GM23248 (cell line): ENCODE measurements at places on chromosomes 5 and 9.

- peak; percentile 30 for DNase-seq
Observed at GRCh38 chr5:90558344-90559192, at the start of gene ADGRV1. Gene ADGRV1 (plus strand): TSS chr5:90558797. CDS start chr5:90558896, 99 bp downstream.

- no peak for DNase-seq
Observed at GRCh38 chr9:137711678-137712105, 92.9 kb downstream of the EHMT1 start.

GRCh38 chr5:651296-652022, 39.3 kb downstream of the CEP72 start:
- DNase-seq = no peak

GRCh38 chr5:172370648-172371545, 83.4 kb downstream of the SH3PXD2B start:
- peak; percentile 58 for DNase-seq

DNA sequence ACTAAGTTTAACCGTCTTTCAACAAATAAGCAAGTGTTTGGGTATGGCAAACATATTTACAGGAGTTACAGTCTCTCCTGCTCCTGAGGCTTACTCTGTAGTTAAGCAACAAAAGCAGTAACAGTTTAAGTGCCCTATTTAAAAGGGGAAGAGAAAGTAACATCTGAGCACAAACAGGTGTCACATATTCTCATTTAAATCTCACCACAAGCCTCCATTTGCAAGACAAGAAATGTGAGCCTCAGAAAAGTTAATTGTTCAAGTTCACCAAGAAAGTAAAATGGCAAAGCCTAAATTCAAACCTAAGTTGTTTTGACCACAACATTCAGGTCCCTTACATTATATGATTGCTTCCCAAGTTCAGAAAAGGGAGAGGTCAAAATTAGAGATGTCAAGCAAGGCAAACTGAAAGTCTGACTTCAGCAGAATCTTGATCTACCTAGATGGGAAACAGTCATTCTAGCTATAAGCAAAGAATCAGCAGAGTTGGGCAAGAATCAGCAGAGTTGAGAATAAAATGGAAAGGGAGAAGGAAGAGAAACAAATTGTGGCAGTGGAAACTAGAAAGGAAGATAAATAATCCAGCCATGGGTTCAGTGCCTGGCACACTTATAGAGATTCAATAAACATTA, 93.4 kb downstream of the STRBP start:
- DNase-seq = no peak

DNA sequence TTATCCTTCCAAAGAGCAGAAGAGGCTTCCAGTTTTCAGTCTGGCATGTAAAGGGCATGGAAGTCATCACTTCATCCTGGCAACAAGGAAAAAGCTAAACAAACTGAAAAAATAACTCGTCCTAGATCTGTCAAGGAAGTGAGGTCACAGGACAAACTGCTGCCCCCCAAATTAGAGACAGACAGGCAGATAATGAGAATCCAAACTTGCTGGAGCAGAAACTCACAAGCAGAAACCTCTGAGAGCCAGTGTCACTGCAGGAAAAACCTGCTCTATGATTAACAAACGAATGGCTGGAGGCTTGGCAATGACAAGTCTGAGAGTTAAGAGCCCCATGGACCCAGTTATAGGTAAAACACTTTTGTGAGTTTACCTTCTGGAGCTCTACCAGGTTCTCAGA, 18.9 kb upstream of the MLANA start:
- no peak for DNase-seq

- DNase-seq = no peak
Observed at GRCh38 chr5:149745-150485, 41.4 kb upstream of the LRRC14B start.

DNA sequence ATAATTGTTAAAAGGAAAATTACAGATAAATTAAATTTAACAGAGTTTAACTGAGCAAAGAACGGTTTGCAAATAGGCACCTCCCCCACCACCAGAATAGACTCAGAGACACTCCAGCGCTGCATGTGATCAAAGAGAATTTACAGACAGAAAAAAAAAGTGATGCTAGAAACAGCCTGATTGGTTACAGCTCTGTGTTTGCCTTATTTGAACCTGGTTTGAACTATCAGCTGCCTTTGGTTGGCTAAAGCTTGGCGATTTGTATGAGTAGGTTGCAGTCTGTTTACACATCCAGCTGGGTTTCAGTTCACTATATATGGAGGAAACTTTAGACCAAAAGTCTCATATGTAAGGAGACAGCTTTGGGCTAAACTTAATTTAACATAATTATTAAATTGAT, 249.1 kb downstream of the ENC1 start:
- no peak for DNase-seq

DNA sequence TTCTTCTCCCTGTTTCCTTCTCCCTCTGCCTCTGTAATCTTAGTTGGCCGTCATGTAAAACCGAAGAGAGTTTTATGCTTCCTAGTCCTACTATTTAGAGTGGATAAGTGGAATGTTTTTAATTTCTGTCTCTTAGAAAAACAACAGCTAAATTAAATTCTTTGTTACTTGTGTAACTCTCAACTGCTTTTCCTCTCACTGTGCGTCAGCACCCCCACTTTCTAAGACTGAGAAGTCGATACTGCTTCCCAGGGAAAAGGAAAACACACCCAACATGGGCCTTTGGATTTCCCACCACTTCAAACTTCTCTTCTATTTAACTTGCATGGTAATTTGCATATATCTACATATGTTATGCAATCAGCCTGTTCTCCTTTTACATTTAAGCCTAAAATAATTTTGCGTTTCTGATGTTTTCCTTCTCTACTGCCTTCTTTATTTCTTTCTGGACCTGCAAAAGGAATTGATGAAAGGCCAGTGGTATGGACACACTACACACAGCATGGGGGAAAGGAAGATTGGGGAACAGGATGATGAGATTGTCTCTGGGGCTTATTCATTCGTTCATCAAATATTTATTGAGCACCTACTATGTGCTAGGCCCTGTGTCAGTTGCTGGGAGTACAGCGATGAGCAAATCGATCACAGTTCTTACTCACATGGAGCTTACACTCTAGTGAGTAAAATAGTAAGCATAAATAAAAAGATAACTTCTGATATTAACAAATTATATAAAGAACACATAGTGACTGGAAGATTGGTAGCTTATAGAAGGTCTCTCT, 52.5 kb upstream of the CTNNA1 start:
- no peak for DNase-seq

GRCh38 chr5:178661836-178662540, 35.1 kb upstream of the CLK4 start:
- no peak for DNase-seq

DNA sequence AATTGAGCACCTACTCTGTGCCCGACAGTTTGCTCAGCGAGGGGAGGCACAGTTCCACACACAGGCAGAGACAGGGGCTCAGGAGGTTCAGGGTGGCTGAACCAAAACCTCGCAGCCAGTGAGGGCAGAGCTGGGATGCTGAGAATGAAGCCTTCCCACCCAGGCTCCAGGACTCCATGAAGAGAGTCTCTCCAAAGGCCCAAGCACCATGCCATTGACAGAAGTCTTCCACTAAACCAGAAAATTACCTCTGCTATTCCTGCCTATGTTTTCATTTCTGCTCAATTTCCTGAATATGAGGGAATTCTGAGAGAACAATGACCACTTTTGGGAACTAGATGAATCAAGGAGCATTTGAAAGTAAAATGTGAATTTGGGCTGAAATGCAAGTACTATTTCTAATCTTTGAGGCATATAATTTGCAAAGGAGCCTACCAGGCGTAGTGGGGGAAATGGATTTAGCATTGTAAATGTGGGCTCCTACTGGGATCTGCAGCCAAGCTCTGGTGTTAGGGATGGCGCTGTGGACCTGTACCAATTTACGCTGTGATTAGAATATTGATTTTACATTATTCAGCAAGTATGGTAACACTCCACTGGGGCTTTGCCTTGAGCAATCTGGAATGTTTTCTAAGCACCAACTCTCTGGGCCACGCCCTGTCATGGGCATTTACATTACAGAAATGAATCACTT, 91.9 kb downstream of the DRD1 start:
- DNase-seq = no peak

- DNase-seq = peak; percentile 16
Observed at GRCh38 chr5:61625137-61625561, 293.1 kb downstream of the ZSWIM6 start.

- DNase-seq = peak; percentile 52
Observed at GRCh38 chr9:96603305-96604003, 16.2 kb downstream of the CDC14B start.

- no peak for DNase-seq
Observed at GRCh38 chr5:119059740-119060255, 11.1 kb upstream of the DMXL1 start.

DNA sequence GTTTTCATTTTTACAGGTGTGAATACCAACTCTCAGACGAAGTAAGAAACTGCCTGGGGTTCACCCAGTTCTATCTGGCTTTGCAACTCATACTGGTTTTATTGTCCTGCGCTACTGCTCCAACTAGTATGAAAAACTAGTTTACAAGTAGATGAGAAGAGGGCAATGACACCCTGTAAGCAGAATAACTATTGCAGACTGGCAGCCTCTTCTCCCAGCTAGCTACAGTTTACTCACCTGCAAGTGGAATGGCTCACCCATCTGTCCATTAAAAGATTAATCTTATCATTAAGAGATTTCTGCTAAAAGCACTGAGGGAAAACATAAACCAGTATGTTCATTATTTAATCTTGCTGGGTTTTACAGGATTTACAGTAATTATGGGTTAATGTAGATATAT, 113.4 kb downstream of the FRMD3 start:
- DNase-seq = no peak

- DNase-seq = no peak
Observed at GRCh38 chr9:1550636-1551035, 464.5 kb upstream of the SMARCA2 start.

DNA sequence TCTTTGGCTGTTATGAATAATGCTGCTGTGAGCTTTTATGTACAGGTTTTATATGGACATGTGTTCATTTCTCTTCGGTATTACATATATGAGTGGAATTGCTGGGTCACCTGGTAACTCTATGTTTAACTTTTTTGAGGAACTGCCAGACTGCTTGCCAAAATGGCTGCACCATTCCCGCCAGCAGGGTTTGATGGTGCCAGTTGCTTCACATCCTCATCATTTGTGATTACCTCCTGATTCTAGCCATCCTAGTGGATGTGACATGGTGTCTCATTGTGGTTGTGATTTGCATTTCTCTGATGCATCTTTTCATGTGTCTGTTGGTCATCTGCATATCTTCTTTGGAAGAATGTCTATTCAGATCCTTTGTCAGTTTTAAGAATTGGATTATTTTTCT, 10.7 kb downstream of the NANS start:
- DNase-seq = no peak

DNA sequence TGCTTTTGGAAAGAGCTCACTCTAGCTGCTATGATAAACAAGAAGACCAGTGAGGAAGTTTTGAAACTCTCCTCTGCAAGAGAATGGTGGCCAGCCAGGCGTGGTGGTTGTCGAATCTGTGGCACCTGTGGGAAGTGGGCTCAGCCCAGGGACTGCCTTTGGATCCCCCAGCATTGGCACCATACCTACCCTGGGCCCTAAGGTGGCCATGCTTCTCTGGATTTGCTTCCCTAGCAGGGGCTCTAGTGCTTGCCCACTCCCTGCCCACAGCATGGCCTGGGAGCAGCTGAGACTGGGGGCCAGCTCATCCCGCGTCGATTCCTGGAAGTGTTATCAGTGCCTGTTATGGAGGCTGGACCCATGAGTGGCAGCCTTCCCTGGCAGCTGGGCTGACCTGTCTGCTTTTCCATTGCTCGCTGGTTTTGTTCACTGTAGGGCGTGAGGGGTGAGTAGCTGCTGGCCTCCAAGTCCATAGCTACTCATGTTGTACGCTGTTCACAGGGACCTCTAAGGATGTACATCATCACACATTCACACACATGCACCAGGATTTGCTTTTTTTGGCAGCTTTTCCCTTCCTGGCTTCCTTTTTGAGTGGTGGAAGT, 2.3 kb downstream of the SLC22A4 start:
- DNase-seq = peak; percentile 27

DNA sequence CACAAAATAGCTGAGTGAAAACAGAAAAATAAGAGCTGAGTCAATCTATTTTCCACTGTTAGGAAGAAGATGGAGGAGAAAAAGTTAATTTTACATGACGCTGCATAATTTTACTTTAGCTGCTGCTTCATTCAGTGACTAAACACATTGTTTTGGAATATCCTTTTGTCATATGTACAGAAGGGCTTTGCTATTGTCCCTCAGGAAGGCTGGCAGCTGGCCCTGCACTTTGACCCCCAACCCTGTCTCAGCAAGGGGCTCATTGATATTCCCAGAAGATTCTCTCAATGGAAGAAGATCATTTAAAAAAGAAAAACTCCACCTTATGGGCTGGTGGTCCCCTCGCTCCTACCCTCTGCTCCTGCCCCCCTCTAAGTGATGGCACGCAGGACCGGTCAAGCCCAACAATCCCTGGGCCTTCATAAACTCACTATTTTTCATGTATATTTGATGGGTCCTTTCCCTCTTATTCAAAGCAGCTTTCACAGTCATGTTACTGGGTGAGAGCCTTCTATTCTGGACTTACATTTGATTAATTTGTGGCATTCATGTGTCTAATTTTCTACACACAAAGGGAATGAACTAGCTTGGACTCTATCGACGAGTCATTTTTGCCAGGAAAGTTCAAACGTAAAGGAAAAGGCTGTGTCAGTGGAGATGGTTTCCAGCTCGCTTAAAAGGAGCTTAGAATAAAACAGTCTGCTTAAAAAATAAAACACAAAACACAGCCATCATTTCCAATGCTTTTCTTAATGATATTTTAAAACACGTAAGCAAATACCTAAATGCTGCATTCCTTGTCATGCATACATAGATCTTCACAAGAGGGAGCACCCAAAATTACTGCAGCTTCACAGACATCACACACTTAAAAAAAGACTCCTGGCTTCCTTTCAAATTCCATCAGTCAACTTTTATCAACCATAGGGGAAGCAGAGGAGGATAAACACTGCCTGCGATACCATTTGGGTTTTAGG, 104.7 kb downstream of the EFNA5 start:
- no peak for DNase-seq

GRCh38 chr9:129149442-129149841, 28.6 kb downstream of the IER5L start:
- no peak for DNase-seq

DNA sequence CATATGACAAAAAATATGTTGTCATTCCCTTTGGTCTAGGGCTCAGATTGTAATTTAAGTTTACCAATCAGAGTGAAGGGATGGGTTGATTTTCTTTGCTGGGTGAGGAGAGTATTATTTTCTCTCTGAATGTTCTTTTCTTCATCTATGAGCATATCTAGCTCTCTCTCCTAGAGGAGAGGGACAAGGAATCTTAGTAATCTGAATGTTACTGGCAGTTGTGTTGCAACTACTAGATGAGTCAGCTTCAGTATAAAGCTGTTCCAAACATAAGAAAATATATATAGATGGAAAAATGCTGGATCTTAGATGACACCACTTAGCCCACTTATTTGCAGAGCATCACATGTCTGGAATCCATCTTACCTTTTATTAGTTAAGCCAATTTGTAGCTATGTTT, 259.3 kb downstream of the TUSC1 start:
- peak; percentile 0 for DNase-seq

GRCh38 chr9:134942788-134943184, 25.1 kb upstream of the FCN1 start:
- peak; percentile 13 for DNase-seq

GRCh38 chr5:136133222-136133921, 727 bp downstream of the SMAD5 start:
- DNase-seq = peak; percentile 85
